GM04504 (cell line): ENCODE measurements at places on chromosomes 6 and 20.

- DNase-seq = peak; percentile 84
Measured at GRCh38 chr6:25173951-25174474, 105.2 kb upstream of the CARMIL1 start.

DNA sequence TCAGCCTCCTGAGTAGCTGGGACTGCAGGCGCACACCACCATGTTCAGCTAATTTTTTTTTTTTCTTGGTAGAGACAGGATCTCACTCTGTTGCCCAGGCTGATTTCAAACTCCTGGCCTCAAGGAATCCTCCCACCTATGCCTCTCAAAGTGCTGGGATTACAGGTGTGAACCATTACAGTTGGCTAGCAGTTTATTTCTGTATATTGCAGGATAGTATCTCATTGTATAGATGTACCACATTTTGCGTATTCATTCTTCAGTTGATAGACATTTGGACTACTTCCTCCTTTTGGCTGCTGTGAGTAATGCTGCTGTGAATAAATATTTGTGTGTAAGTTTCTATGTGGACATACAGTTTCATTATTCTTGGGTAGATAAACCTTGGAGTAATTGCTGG is 32.9 kb downstream of the ASXL1 start:
- DNase-seq = no peak

- no peak for DNase-seq
Measured at GRCh38 chr6:148388521-148388920, 45.9 kb downstream of the SASH1 start.

GRCh38 chr6:4936681-4937041 is 67.2 kb downstream of the RPP40 start:
- no peak for DNase-seq

DNA sequence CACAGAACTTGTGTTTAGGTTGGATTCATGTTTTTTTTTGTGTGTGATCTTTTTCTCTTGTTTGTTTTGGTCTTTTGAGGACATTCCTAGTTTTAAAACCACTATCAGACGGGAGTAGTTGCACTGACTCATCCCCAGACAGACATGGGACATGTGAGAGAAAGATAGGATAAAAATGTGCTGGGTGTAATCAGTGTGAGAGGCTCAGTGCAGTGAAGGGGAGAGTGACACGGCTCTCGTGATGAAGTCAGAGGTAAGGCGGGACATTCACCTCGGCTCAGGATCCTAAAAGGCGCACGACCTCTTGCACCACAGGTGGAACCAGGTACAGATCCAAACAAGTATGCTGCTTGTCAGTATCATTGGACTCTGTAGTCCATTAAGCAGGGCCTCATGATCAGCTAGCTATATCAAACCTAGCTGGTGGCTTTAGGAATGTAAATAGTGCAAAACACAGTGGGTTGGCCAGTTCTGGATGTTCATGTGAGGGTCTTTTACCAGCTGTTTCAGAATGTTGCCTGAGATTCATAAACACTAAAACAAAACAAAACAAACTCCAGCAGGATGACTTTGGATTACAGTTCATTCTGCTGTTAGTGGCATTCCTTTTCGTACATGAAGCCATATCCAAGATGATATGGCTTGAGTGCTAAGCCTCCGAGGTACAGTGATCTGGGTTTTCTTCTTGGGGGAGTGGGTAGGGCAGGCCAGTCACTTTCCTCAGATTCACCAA is 18.0 kb downstream of the FOXO3 start:
- no peak for DNase-seq

- no peak for DNase-seq
Measured at GRCh38 chr6:125203395-125203794, 49.8 kb downstream of the TPD52L1 start.

- no peak for DNase-seq
Measured at GRCh38 chr6:11209369-11209768, 23.1 kb downstream of the NEDD9 start.

- no peak for DNase-seq
Measured at GRCh38 chr6:163998496-163998895, 584.0 kb downstream of the QKI start.

DNA sequence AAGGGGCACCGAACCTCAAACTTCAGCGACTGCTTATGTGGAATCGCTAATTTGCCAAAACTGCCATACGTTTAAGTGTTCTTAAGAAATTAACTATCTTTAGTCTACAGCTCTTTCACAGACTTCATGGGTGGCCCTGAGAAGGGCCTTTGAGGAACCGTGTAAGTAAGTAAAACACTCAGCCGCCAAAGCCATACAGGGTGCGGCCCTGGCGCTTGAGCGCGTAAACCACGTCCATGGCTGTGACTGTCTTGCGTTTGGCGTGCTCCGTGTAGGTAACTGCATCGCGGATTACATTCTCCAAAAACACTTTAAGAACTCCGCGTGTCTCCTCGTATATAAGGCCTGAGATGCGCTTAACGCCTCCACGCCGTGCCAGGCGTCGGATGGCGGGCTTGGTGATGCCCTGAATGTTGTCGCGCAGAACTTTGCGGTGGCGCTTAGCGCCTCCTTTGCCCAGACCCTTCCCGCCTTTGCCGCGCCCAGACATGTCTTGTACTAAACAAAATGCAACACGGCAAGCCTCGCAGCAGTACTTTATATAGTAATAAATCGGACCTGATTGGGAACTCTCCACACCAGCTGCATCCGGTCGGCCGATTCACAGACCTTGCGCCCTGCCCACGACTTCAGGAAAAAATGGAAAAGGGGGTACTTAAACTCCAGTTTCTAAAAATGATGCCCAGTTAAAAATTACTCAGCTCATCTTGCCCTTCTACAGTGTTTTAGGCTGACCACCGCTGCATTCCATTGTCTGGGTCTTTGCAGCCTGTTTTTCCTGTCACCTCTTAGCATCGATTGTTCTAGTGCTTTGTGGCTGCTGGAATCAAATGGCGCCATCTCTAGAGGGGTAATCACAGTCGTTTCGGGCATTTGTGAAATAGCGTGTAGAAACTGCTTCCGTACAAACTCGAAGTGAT is 38.9 kb downstream of the OR2B2 start:
- no peak for DNase-seq

DNA sequence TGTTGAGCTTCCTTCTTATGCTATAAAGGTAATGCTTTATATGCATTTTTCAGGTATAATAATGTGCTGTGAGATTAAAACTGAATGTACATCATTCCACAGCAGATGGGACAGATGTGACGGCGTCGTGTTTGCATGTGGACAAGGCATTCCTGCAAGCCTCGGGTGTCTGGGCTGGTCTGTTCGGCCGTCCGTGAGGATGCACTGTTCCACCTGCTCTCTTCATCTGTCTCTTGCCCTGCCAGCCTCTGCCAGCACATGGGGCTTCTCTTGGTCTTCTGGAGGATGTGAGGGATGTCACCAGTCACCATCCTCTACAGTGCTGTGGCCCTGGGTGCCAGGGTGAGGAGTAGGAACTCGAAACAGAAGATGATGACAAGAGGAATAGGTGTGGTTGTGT is 223.2 kb downstream of the ERMARD start:
- DNase-seq = no peak

GRCh38 chr6:165833355-165833754 is 170.3 kb upstream of the PDE10A start:
- no peak for DNase-seq

DNA sequence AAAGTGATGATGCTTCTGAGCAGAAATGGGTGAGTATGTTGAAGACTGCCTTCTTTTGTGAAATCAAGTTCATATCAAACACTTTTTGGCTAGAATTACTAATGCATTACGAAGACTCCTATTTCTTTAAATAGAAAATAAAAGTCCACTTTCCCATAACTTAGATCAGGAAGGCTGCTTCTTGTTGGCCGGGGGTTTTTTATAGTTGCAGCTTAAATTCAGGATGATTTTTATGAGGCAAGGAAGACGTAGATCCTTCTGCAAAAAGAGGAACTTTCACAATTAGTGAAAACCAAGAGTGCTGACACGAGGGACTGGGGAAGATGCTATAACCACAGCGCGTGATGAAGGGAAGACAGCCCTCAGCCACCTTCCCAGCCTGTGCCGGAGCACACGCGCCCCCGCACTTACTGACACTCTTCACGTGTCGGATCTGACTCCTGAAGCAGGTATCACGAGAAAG is 206.1 kb upstream of the PRDM1 start:
- DNase-seq = no peak

DNA sequence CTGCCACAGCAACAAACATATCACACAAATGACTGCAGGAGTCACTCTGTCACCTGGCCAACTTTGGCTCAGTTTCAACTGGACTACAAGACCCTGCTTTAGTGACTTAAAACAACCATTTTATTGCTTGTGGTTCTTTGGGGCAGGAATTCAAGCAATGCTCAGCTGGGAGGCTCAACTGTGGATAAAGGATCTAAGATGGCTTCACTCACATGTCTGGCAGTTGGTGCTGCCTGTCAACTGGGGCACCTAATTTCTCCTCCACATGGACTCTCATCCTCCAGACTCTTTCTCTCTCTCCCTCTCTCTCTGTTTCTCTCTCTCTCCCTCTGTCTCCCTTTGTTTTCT is 2.8 kb upstream of the EPB41L2 start:
- no peak for DNase-seq

- no peak for DNase-seq
Measured at GRCh38 chr6:35213824-35214756, at the start of gene SCUBE3. TSS of gene SCUBE3 (plus strand) at chr6:35213956. CDS start at chr6:35214419, 463 bp downstream.

GRCh38 chr6:25085756-25086155 is 150.0 kb upstream of the RIPOR2 start:
- no peak for DNase-seq

DNA sequence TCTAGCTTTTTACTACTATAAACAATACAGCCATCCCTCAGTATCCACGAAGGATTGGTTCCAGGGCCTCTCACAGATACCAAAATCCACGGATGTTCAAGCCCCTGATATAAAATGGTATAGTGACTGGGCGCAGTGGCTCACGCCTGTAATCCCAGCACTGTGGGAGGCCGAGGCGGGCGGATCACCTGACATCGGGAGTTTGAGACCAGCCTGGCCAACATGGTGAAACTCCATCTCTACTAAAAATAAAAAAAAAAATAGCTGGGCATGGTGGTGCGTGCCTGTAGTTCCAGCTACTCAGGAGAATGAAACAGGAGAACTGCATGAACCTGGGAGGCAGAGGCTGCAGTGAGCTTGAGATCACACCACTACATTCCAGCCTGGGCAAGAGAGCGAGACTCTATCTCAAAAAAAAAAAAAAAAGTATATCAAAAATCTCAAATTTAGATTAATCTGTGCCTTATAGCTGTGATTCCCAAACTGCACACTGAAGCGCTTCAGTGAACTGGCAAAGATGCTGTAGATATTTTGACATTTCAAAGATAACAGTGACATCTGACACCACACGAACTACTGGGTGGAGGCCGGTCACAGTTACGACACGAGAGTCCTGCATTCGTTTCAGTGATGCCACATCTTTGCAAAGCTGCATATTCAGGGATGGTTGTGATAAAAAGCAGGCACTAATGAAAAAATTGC is 38.3 kb downstream of the MRS2 start:
- DNase-seq = no peak

- no peak for DNase-seq
Measured at GRCh38 chr6:175680-176079, 116.6 kb upstream of the DUSP22 start.

- DNase-seq = no peak
Measured at GRCh38 chr6:153149891-153150290, 18.8 kb upstream of the RGS17 start.

GRCh38 chr6:128808856-128809255 is 74.1 kb upstream of the LAMA2 start:
- DNase-seq = no peak

DNA sequence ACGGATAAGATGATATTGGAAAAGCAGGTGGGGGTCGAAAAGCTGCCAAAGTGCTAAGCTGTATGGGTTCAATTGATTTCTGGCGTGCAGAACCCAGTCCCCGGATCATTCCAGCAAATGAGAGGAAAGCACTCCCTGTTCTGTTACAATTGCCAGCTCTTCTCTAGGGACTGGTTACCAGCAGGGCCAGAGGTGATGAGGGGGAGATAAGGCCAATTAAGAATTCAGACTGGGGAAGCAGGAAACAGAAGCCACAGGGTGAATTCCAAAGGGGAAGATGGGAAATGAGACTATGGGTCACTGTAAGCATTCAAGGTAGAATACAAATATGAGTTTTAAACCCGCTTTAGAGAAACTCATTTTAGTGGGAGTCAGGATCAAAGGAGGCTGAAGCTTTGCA is 349.4 kb upstream of the MAP3K7 start:
- no peak for DNase-seq

DNA sequence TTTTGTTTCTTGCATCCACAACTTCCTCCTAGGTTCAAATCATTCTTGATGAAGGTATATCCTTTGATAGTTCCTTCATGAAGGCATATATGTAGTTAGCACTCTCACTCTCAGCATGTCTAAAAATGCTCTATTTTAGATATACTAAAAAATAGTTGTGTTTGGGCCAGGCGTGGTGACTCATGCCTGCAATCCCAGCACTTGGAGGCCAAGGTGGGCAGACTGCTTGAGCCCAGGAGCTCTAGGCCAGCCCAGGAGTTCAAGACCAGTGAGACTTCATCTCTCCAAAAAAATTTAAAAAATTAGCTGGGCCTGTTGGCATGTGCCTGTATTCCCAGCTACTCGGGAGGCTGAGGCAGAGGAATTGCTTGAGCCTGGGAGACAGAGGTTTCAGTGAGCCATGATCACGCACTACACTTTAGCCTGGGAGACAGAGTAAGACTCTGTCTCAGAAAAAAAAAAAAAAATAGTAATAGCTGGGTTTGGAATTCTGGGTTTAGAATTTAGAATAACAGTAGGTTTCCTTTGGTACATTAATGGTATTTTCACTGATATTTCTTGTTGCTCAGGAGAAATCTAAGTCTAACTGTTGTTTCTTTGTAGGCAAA is 7.0 kb downstream of the SERAC1 start:
- no peak for DNase-seq
